ENCODE measurements at places on chromosomes 5 and 9. TPM values are rescaled to one million over a fixed set of nuclear protein-coding genes. Genes with fewer than 3 reads are reported as not detected.

The ITGA1 gene
- 19.2 TPM for total RNA-seq

The ADAMTS2 gene
- total RNA-seq = not detected

The MACIR gene
- 6.7 TPM for total RNA-seq

The AQP7 gene
- total RNA-seq = not detected

The GPR151 gene
- not detected for total RNA-seq

The OSMR gene
- total RNA-seq = 0.05 TPM

The RASEF gene
- not detected for total RNA-seq

The NUTM2G gene
- not detected for total RNA-seq

The CTSV gene
- total RNA-seq = 0.29 TPM

The FCHO2 gene
- total RNA-seq = 0.47 TPM

The PCDH1 gene
- not detected for total RNA-seq
